ENCODE measurements at places on chromosomes 7 and 10.

GRCh38 chr7:122789156-122789555 is 86.4 kb upstream of the RNF148 start:
- no peak for DNase-seq

DNA sequence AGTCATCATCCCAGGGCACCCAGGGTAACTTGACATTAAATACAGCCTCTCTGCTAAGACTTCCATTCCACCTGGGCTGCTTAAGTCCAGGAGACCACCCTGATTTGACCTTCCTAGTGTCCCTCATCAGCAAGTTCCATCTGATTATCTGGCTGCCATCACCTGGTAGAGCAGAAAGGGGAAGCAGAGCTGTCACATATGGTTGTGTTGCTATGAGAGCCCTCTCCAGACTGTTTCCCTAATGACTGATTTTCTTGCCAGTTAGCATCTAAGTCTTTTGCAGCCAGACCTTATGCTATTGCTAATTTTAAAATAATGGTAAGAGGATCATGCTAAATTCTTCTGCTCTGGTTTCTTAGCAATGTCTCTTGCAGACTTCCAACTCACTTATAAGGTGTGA is 38.7 kb downstream of the KCNH2 start:
- DNase-seq = no peak

DNA sequence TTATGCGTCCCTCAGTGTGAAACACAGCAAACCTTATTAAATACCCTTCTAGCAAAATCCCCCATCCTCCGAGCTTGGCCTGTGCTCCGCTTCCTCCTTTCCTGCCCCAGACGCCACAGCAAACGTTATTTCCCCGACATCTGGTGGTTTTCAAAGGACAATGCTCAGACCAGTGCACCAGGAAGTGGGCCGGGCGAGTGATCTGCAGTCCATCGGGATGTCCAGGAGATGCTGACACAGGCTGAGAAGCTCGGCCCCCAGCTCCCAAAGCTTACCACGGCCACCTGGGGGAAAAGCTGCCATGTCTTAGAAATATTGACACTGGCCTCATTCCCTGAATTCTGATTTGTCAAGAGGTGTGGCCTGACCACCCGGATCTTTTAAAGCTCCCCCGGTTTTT is 129.5 kb downstream of the PTPRN2 start:
- DNase-seq = no peak

DNA sequence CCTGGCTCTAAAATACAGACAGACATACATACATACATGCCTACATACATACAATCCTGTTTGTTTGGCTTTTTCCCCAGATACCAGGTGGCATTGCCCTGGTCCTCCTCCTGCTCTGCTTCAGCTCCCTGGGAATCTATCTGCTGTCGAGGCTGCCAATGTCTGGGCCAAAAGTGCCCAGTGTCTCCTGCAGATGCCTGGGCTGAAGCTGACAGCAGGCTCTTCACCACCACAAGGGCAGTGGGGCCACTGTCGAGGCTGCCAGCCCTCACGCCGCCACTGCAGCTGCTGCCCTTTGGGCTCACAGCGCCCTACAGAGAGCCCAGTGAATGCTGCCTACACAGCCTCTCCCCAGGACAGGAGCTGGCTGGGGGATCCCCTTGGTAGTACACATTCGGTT is 18.0 kb upstream of the STN1 start:
- no peak for DNase-seq

GRCh38 chr7:43395351-43395750 is 187.6 kb upstream of the STK17A start:
- DNase-seq = no peak

DNA sequence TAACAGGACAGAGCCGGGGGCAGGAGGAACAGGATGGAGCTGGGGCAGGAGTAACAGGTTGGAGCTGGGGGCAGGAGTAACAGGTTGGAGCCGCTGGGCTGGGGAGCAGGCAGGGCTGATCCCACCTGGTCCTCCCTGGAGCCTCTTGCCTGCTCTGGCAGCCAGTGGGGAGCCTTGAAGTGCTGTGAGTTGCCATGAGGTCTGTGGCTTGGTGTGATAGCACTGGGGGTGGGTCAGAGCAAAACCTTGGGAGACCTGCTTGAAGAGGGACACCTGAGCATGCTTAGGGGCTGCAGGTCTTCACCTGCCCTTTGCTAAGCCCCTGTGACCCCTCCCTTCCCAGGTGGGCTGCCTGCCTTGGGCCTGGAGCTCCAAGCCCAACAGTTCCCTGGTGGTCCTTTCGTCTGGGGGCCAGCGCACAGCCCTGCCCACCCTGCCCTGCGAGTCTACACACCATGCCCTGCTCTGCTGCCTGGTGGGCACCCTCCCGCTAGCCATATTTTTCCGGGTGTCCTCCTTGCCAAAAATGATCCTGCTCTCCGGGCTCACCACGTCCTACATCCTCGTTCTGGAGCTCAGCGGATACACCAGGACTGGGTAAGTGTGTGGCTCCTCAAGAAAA is 111.6 kb downstream of the ADCY1 start:
- no peak for DNase-seq

DNA sequence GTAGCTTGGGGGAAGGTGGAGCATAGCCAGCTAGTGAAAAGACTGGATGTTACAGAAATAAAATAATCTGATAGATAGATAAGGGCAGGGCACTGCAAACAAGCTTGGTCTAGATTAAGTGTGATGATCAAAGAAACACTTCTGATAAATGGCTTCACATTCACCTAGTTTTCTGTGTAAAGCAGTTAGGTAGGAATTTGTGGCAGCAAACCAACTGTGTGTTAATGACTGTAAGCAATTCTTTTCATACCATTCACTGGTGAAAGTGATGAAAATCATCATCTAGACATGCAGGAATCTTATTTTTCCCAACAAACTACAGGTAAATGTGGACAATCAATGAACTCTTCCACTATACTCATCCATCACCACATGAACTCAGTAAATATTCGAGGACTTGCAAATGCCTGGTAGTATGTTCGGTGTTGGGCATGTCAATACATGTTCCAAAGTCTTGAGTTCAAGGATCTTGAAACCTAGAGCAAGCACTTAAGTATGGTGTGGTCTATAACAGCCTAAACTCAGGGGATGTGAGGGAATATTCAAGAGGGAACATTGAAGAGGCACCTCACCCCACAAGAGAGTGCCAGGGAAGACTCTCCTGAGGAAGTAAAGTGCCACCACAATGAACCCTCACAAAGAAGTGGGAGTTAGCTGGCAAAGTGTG is 20.5 kb downstream of the PON3 start:
- DNase-seq = no peak

- DNase-seq = no peak
Measured at GRCh38 chr10:77601488-77601887, 36.1 kb downstream of the KCNMA1 start.

- DNase-seq = no peak
Measured at GRCh38 chr10:697097-697875, 7.8 kb upstream of the DIP2C start.

- no peak for DNase-seq
Measured at GRCh38 chr10:77289790-77290189, 347.8 kb downstream of the KCNMA1 start.

- DNase-seq = no peak
Measured at GRCh38 chr7:43522406-43523156, 60.3 kb upstream of the STK17A start.

DNA sequence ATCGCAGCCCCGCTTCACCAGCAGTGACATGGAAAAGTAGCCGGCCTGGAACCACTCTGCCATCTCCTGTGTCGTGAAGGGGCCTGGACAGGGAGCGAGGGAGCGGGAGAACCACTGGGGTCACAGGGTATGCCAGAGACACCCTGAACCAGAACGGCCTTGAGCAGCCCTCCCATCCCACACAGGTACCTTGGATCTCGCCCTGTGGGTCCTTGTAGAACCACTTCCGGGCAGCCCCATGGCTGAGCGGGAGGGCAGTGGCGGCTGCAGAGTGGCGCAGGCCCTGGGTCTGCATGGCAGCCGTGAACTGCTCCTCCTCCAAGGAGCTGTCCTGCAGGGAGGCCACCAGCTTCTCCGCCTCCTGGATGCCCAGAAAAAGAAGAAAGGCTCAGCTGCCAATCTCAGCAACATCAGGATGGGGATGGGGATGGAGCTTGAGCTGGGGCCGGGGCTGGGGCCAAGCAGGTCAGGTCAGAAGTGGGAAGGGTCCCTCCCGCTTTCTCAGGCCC is 9.5 kb downstream of the GIGYF1 start:
- DNase-seq = no peak

DNA sequence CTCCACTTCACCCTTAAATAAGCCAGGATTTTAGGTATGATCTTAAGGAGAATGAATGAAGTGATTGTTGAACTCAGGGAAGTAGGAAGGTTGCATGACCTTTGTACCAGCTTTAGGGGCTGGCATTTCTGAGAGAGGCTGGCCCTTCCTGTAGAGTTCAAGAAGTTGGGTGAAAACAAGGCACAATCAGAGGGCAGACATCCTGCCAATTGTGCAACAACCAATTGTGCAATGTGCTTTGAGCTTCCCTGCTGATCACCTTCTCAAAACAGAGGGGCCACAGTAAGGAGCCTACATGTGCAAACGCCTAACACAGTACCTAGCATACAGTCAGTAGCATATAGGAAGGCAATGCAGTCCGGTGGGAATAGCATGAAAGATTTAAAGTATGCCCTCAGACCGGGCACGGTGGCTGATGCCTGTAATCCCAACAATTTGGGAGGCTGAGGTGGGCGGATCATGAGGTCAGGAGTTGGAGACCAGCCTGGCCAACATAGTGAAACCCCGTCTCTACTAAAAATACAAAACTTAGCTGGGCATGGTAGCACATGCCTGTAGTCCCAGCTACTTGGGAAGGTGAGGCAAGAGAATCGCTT is 5.4 kb downstream of the CPVL start:
- no peak for DNase-seq

GRCh38 chr7:132030086-132030568 is 473.7 kb upstream of the PODXL start:
- DNase-seq = no peak

- no peak for DNase-seq
Measured at GRCh38 chr7:1385809-1386622, 73.3 kb downstream of the MICALL2 start.

DNA sequence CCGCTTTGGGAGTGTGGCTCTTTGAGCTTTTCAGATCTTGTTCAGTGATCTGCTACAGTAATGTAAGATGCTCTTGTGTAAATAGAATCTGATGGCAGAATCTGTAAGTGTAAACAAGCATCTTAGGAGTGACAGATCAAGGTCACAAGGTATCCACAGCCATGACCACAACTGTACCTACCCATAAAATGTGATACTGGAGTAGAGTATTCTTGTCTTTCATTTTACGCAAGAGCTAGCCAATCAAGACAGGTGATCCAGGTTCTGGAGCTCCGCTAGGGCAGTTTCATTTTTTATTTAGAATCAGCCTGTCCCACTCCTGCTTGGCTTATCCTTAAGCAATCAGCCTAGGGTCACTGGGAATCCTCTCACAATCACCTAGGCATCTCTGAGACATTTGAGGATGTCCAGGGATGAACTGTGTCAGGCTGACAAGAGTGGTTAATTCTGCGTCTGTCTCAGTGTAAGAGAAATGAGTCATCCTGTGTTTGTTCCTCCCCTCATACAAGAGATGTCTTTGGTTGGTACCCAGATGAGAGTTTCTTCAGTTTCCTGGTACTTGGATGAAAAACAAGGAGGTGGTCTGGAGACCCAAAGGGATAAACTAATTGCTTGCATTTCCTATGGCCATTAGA is 13.6 kb downstream of the ZNF138 start:
- DNase-seq = no peak

- DNase-seq = no peak
Measured at GRCh38 chr7:87354749-87355148, 9.3 kb downstream of the CROT start.

DNA sequence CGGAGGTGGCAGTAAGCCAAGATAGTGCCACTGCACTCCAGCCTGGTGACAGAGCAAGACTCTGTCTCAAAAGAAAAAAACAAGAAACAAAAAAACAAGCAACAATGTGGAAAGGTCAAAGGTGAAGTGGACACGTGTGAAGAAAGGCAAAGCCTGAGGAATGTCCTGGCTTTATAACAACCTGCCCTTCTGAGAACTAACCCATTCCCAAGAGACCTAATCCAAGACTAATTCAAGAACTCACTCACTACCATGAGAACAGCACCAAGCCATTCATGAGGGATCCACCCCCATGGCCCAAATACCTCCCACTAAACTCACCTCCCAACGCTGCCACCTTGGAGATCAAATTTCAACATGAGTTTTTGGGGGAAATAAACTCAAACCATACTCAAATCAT is 47.5 kb upstream of the KIF5B start:
- no peak for DNase-seq

GRCh38 chr10:66521506-66521905 is 404.3 kb upstream of the LRRTM3 start:
- no peak for DNase-seq

All from CD4-positive, alpha-beta T cell treated with Interferon alpha-2 for 1 hour (primary cell).